ENCODE measurements at places on chromosomes 13 and 19.

GRCh38 chr19:15025217-15025616 is 24.1 kb upstream of the CASP14 start:
- DNase-seq: no peak

- DNase-seq: no peak
These were observed 1.8 kb upstream of the RNF225 start for GRCh38 chr19:58393725-58394033.

GRCh38 chr13:74346960-74347359 is 212.8 kb upstream of the KLF12 start:
- DNase-seq: no peak

- no peak for DNase-seq
These were observed 1.9 kb downstream of the ZC3H4 start for GRCh38 chr19:47111682-47112165.

DNA sequence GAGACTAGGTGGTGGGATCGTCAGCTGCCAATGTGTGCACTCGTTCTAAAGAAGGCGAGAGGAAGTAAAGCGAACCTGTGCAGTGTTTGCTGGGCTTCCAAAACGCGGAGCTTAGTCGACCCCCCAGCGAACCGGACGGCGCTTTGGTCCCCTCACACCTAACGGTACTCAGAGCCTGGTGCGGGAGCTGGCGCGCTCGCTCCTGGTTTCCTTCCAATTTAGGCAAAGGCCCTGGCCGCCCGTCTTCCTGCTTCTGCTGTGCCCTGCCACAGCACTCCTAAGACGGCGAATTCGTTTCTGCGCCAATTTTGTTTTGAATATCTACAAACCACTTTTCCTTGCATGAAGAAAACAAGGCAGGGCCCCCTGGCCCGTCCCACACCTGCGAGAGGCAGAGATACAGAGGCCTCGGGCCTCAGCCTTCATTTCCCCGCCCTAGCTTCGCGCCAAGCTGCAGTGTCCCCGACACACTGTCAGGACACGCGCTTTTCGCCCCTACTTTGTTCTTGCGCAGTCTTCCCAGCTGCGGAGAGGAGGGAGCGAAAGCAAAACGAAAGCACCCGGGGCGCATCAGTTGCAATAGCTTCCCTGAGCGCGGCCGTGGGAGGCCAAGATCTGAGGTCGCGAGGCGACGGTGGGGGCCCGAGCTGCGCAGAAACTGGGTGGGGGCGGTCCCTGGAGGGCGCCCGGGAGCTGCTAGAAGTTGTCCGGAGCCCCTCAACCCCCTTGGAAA is 111.9 kb downstream of the KCNRG start:
- peak; percentile 69 for DNase-seq
